CD4-positive, alpha-beta T cell treated with Interleukin-21 for 1 hour (primary cell): ENCODE measurements at places on chromosomes 13 and 19.

GRCh38 chr13:111622051-111622531, 301.6 kb downstream of the TEX29 start:
- DNase-seq = no peak

- DNase-seq = peak; percentile 80
These were observed at the start of gene LPAR6 for GRCh38 chr13:48412881-48413351. Gene LPAR6, minus strand, starts transcription at chr13:48413113. Its CDS starts 690 bp downstream, at chr13:48412423.

DNA sequence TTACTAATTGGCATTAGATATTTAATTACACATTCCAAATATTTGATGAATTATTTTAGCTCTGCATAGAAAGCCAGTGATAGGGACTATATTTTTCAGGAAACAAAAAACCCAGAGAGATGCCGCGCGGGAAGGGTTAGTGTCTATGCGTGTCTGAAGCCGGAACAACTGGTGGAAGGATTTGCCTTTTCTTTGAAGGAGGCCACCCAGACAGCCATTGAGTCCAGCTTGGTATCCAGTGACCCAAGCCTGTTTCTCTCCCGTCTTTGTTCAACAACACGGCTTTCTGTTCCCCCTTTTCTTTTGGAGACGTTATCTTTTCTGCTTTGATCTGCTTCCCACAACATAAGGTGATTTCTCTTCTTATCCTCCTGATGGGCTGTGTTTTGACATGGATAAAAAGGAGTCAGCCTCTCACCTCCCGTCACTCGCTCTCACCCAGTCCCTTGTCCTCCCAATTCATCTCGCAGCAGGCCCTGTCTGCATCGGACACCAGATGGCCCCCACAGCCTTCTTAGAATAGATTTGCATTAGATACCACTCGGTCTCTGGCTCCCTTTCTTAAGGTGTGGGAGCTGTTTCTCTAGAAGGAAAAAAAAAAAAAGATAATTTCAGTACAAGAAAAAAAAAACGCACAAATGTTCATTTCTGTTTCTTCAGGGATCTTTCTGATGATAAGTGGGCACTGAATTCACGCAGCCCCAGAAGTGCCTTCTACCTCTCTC, 361.8 kb downstream of the ZNF536 start:
- no peak for DNase-seq

DNA sequence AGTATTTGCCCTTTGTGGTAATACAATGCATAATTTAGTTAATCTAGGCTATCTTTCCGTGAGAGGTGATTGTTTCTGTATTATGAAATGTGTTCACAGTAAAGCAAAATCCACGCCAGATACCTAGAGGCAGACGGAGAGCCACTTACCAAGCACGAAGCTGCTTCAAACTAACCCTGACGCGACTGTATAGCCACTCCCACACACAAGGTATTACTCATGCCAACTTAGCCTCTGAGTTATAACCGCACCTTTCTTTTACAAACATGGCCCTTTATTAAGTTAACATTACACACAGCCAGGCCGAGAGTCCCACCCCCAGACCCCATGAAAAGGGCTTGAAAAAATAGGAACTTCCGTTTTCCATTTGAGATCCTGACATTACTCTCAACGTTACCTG, 185.7 kb downstream of the ABCC4 start:
- no peak for DNase-seq

DNA sequence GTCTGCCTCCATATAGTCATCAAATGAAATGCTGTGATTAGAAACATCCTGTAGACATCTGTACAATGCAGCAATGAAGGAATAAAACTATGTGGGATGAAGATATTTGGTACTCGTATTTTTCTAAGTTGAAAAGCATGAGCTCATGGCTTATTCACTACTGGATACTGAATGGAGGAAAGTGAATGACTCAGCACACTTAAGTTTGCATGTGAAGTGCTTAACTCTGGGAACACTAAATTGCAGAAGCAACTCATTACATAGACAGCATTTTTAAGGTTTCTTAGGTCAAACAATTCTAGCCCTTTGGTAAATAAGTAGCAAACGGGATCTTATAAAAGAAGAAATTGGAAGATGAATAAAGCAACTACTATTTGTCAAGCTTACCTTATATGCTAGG, 429.0 kb upstream of the MIR17HG start:
- DNase-seq = no peak

- no peak for DNase-seq
These were observed 418.1 kb upstream of the ARGLU1 start for GRCh38 chr13:106986033-106986484.

DNA sequence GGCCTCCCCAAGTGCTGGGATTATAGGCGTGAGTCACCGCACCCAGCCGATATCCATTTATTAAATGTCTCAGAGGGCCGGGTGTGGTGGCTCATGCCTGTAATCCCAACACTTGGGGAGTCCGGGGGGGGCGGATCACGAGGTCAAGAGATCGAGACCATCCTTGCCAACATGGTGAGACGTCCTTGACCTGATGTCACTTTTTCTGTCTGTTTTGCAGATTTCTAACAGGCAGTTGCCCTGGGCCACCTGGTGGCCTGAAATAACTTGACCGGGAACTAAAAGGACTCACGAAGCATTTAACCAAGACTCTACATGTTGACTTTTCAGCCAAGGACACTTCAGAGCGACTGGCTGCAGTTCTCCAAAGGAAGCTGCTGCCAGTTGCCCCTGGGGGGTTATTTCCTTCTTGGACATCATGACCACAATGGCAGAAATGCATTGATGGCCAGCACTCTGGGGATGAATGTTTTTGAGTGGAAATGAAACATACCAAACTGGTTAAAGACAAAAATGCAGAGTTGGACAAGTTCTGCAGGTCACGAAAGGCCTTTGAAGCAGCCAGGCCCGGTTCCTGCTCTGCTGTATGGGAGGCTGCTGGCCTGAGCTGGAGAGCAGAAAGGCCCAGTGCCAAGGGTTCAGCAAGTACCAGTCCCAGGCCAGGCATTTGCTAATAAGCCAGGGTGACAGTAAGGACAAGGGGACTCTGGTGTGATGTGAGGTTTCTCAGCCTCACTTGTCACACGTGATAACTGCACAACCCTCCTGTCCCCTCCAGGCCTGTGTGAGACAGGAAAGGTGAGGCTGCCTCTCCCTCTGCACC, 8.3 kb downstream of the ZNF837 start:
- no peak for DNase-seq

DNA sequence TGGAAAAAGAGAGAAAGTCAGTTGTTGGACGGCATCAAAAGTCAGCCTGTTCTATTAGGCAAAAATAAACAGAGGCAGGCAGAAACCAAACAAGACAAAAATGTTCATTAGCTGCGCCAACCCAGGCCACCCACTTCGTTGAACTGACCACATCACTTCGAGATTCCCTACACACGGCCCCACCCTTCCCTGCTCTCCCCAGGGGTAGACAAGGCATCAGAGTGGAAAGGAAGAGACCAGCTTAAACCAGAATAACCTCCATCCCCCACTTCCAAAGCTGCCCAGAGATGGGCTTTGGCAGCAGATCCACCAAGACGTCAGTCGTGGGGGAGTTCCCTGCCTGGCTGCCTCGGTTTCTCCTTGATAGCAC, 204.6 kb upstream of the TSHZ3 start:
- DNase-seq = no peak

DNA sequence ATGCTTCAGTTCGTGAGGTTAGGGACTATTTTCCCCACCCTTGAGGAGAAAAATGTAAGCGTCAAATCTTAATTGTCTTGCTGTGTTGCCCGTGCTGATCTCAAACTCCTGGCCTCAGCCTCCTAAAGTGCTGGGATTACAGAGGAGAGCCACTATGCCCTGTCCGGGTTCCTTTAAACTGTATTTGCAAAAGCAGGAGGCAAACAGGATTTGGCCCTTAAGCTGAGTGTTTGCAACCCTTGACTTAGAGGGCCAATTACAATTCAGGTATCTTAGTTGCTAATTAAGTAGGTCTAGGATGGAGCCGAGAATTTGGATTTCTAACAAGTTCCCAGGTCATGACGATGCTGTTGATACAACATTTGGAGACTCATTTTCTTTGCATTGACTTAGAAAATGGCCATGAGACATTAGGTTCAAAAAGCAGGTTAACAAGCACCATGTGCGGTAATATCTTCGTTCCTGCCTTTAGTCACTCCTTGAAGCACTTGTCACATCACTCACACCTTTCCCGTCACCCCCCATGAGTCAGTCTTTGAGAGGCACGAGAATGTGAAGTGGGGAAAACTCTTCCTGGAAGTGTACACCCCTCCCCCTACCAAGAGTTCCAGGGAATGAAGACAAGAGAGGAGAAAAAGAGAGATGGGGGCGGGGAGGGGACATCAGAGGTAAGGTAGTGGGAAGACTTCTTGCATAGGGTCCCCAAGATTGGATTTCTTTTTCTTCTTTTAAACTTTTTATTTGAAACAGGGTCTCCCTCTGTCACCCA, 2.6 kb downstream of the NAPSA start:
- DNase-seq = no peak
